ENCODE measurements at places on chromosomes 1 and 21. TPM values are rescaled to one million over a fixed set of nuclear protein-coding genes. Genes with fewer than 3 reads are reported as not detected.

DNA sequence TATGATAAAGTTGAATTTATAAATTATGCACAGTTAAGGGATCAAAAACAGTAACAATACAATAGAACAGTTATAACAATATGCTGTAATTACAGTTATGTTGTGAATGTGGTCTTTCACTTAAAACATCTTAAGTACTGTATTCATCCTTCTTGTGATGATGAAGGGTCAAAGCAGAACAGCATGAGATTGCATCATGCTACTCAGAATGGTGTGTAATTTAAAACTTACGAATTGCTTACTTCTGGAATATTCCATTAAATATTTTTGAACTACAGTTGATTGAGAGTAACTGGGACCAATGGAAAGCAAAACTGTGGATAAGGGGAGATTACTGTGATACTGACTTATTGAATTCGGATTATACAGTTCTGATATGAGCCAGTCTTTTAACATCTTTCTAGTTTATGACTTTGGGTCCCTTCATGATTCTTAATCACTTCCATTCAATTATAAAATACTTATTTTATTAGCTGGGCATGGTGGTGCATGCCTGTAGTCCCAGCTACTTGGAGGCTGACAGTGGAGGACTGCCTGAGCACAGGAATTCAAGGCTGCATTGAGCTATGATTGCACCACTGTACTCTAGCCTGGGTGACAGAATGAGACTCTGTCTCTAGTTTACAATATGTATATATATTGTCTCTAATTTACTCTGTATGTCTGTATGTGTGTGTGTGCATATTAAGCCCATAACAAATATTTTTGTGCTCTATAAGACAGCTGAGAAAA, 43.2 kb downstream of the ATP1B1 start:
- H3K4me1 ChIP-seq = no peaks in the 10 kb centered on the region
- no peak for DNase-seq
- H3K4me3 ChIP-seq = no peak overlapping the region
- no peaks in the 10 kb centered on the region for H3K27me3 ChIP-seq

GRCh38 chr1:179334440-179334839, 31.3 kb upstream of the AXDND1 start:
- no peaks in the 10 kb centered on the region for H3K27me3 ChIP-seq

- no peaks in the 10 kb centered on the region for H3K27me3 ChIP-seq
- no peaks in the 10 kb centered on the region for H3K4me1 ChIP-seq
- peak overlapping the region; percentile 71 for H3K4me3 ChIP-seq
- no peaks in the 10 kb centered on the region for H3K36me3 ChIP-seq
Measured at GRCh38 chr1:228736844-228737445, 1.7 kb downstream of the RHOU start.

DNA sequence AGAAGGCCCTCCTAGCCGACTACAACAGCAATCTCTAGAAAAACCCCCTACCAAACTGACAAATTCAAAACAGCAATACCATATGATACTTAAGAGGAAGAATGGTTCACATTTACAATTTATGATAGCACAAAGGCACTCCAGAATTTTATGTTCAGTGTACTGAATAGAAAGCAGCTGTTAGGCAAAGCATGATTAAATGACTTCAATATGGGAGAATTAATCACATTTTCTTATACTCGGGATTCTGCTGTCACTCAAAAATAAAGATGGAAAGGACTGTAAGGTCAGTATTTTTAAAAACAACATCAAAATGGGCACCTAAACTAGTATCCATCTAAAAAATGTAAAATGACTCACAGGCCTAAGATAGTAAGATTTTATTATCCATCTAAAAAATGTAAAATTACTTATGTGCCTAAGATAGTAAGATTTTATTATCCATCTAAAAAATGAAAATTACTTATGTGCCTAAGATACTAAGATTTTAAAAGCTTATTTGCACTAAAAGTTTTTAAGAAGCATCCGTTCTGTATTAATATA, 198.5 kb downstream of the SMYD3 start:
- H3K27ac ChIP-seq = no peak overlapping the region
- H3K4me1 ChIP-seq = no peaks in the 10 kb centered on the region
- no peak overlapping the region for H3K4me3 ChIP-seq
- no peaks in the 10 kb centered on the region for H3K27me3 ChIP-seq
- DNase-seq = no peak
- no peaks in the 10 kb centered on the region for H3K36me3 ChIP-seq

GRCh38 chr21:21860888-21861287, 862.7 kb downstream of the NCAM2 start:
- H3K36me3 ChIP-seq = no peaks in the 10 kb centered on the region
- H3K4me1 ChIP-seq = no peaks in the 10 kb centered on the region
- H3K27ac ChIP-seq = no peak overlapping the region
- DNase-seq = no peak

- H3K36me3 ChIP-seq = no peaks in the 10 kb centered on the region
- H3K27ac ChIP-seq = no peak overlapping the region
- no peak for DNase-seq
- H3K27me3 ChIP-seq = no peaks in the 10 kb centered on the region
- H3K4me1 ChIP-seq = no peaks in the 10 kb centered on the region
- H3K4me3 ChIP-seq = no peak overlapping the region
Measured at GRCh38 chr1:22443332-22443731, 8.3 kb upstream of the ZBTB40 start.

GRCh38 chr21:29788752-29789151, 151.0 kb downstream of the GRIK1 start:
- H3K27ac ChIP-seq = no peak overlapping the region
- DNase-seq = no peak
- H3K36me3 ChIP-seq = no peaks in the 10 kb centered on the region
- H3K4me1 ChIP-seq = no peaks in the 10 kb centered on the region
- H3K27me3 ChIP-seq = no peaks in the 10 kb centered on the region
- no peak overlapping the region for H3K4me3 ChIP-seq

- no peak overlapping the region for H3K4me3 ChIP-seq
- no peaks in the 10 kb centered on the region for H3K4me1 ChIP-seq
- no peak overlapping the region for H3K27ac ChIP-seq
Measured at GRCh38 chr1:111705841-111706240, 33.4 kb downstream of the INKA2 start.

DNA sequence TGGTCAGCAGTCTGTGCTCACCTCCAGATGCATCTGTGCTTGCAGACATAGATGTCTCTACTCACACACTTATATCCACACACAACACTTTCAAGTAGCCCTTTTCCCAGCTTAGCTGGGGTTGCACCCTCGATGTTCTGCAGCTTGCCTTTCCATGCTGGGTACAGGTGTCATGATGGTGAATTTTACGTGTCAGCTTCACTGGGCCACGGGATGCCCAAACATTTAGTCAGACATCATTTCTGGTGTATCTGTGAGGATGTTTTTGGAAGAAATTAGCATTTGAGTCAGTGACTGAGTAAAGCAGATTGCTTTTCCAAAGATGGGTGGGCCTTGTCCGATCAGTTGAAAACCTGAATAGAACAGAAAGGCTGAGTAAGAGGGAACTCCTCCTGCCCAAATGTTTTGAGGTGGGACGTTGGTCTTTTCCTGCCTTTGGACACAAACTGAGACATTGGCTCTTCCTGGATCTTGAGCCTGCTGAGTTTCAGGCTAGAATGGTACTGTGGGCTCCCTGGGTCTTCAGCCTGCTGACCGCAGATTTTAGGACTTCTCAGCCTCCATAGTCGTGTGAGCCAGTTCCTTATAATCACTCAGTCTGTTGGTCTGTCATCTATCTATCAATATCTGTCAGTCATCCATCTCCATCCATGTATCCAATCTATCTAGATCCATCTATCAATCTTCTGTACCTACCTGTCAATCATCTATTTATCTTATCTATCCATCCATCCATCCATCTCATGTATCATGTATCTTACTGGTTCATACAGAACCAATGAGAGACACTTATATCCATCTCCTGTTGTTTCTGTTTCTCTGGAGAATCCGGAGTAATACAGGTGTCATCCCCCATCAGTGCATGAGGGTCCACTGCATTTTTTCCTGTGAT, 12.7 kb upstream of the OBSCN start:
- H3K4me3 ChIP-seq = no peak overlapping the region
- no peaks in the 10 kb centered on the region for H3K27me3 ChIP-seq
- no peaks in the 10 kb centered on the region for H3K4me1 ChIP-seq
- DNase-seq = no peak

DNA sequence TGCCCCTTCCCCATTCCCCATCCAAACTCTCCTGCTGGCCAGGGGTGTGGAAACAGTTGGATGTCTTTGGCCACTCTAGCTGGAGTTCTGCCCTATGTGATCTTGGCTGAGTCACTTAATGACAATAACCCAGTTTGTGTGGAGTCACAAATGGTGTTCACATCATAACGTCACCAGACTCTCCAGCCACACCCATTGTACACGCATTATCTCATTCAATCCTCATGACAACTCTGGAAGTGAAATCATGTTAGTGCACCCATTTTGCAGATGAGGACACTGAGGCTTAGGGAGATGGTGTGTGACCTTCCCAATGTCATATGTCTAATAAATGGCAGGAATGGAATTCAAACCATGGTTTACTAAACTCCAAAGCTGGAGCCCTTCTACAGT, 1.2 kb upstream of the CDA start:
- DNase-seq = peak; percentile 82
- peaks cover 22% of the 10 kb centered on the region for H3K4me1 ChIP-seq

- H3K27me3 ChIP-seq = no peaks in the 10 kb centered on the region
- no peak overlapping the region for H3K27ac ChIP-seq
Measured at GRCh38 chr1:150674881-150675280, 22.1 kb downstream of the GOLPH3L start.

DNA sequence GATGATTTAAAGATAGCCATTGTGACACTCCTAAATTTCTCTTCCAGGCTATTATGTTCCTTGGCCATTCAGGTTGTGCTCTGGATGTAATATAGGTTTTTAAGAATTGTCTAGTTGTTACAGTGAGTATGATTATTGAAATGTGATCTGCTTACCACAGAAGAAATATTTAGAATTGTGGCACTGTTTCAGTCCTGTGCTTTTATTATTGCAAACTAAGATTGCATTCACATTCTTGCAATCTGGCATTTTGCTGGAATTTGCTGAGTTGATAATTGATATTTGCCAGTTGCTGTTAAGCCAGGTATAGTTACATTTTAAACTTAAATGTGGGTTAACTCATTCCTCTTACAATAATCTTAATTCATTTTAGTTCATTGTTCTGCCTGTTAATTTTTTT, 22.3 kb downstream of the EXO1 start:
- no peak overlapping the region for H3K27ac ChIP-seq
- DNase-seq = no peak
- no peak overlapping the region for H3K4me3 ChIP-seq

- H3K36me3 ChIP-seq = peaks cover 13% of the 10 kb centered on the region
- H3K27ac ChIP-seq = no peak overlapping the region
- no peak overlapping the region for H3K4me3 ChIP-seq
Measured at GRCh38 chr1:21816602-21817302, 4.7 kb downstream of the LDLRAD2 start.

GRCh38 chr1:96157101-96157500, 564.5 kb upstream of the PTBP2 start:
- DNase-seq = no peak
- H3K36me3 ChIP-seq = no peaks in the 10 kb centered on the region
- no peaks in the 10 kb centered on the region for H3K4me1 ChIP-seq
- no peaks in the 10 kb centered on the region for H3K27me3 ChIP-seq
- no peak overlapping the region for H3K27ac ChIP-seq
- no peak overlapping the region for H3K4me3 ChIP-seq

DNA sequence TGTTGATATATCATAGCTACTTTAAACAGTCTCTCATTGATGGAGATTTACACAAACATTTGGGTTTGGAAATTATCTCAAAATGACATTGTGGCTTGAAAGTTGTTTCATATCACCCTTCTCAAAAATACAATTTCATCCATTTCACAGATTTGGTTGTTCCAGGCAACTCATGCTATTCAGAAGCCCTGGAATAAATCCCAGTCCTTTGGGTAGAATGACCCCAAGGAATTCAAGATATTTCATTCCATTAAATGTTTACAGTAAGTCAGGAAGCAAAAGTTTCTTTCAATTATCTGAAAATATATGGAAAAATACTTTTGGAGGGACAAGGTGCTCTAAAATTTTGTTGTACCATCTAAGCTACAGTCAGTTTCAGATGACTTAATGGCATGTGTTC, 27.1 kb downstream of the MPZL1 start:
- no peak for DNase-seq
- H3K27me3 ChIP-seq = no peaks in the 10 kb centered on the region
- H3K4me1 ChIP-seq = peaks cover 18% of the 10 kb centered on the region
- H3K36me3 ChIP-seq = no peaks in the 10 kb centered on the region
- H3K4me3 ChIP-seq = no peak overlapping the region

DNA sequence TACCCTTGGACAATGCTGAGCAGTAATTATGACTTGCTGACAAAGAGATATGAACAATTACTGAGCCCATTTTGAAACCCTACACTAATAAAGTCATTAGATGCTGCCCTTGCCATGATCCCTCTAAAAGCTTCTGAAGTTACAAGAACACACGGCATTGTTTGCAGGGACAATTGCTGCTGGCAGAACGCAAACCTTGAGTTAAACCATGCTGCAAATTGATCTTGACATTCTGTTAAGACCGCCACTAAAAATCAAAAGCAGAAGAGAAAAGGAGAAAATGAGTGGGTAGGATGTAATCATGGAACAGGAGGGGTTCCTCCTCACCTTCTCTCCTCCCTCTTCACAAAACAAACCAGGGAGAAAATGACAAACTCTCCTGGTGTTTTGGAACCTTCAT, 136.2 kb upstream of the DMRTA2 start:
- no peaks in the 10 kb centered on the region for H3K27me3 ChIP-seq
- no peak for DNase-seq
- no peak overlapping the region for H3K4me3 ChIP-seq
- no peaks in the 10 kb centered on the region for H3K4me1 ChIP-seq

- no peak overlapping the region for H3K4me3 ChIP-seq
- H3K4me1 ChIP-seq = peaks cover 11% of the 10 kb centered on the region
- H3K27me3 ChIP-seq = no peaks in the 10 kb centered on the region
- no peaks in the 10 kb centered on the region for H3K36me3 ChIP-seq
- DNase-seq = no peak
Measured at GRCh38 chr1:233293556-233294446, 1.7 kb downstream of the PCNX2 start.

- H3K36me3 ChIP-seq = no peaks in the 10 kb centered on the region
- no peak overlapping the region for H3K27ac ChIP-seq
Measured at GRCh38 chr1:21350202-21350885, 60.1 kb upstream of the ECE1 start.

Gene CDK18
- total RNA-seq = 85.6 TPM

Gene ATXN7L2
- total RNA-seq = 2.4 TPM

Gene MROH7
- total RNA-seq = 5.5 TPM

Gene CDC20
- 2.5 TPM for total RNA-seq

Gene DCST1
- not detected for total RNA-seq

Gene LCE6A
- not detected for total RNA-seq

Gene KDF1
- total RNA-seq = 0.86 TPM

Gene GCSAML
- not detected for total RNA-seq

Gene TRABD2B
- 8.1 TPM for total RNA-seq

Gene MYBPH
- not detected for total RNA-seq

Gene FAM72C
- 0.12 TPM for total RNA-seq

Gene IGSF3
- total RNA-seq = 17.6 TPM

Gene AIRE
- total RNA-seq = not detected

Gene KCNJ9
- 0.08 TPM for total RNA-seq

Gene C1orf50
- total RNA-seq = 3.0 TPM

Gene CNN3
- total RNA-seq = 82.2 TPM

Gene SELL
- total RNA-seq = 2.2 TPM

Measured in right atrium auricular region (tissue), 2 donors.